Stimulated activated CD4-positive, alpha-beta T cell treated with anti-CD3 and anti-CD28 coated beads, TNF-alpha, amount 100 ng/mL, for 48 hours (primary cell): ENCODE measurements at places on chromosomes 6 and 20.

DNA sequence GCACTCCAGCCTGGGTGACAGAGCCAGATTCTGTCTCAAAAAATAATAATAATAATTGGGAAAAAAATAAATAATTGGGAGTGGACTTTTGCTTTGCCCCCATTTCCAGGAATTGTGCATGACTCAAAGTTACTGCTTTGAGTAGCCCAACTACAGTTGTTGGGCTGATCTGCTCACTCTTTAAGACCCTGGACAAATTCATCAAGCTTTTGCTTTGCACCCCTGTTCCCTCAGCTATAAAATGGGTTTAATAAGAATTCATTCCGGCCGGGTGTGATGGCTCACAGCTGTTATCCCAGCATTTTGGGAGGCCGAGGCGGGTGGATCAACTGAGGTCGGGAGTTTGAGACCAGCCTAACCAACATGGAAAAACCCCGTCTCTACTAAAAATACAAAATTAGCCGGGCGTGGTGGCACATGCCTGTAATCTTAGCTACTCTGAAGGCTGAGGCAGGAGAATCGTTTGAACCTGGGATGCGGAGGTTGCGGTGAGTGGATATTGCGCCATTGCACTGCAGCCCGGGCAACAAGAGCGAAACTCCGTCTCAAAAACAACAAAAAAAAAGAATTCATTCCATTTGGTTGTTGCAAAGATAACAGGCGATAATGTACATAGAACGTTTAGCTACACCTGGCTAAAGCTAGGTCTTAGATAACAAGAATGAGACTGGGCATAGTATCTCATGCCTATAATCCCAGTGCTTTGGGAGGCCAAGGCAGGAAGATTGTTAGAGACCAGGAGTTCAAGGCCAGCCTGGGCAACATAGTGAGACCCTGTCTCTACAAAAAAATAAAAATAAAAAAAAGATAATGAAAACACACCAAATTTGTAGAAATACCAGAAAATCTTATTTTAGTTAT, 87.9 kb upstream of the ZNF217 start:
- DNase-seq: no peak

GRCh38 chr20:10562899-10563298, 110.9 kb downstream of the JAG1 start:
- DNase-seq: no peak

GRCh38 chr6:21123507-21124436, 469.8 kb upstream of the SOX4 start:
- DNase-seq: no peak

- peak; percentile 80 for DNase-seq
These were observed 102.1 kb downstream of the TMEM242 start for GRCh38 chr6:157221049-157221816.

DNA sequence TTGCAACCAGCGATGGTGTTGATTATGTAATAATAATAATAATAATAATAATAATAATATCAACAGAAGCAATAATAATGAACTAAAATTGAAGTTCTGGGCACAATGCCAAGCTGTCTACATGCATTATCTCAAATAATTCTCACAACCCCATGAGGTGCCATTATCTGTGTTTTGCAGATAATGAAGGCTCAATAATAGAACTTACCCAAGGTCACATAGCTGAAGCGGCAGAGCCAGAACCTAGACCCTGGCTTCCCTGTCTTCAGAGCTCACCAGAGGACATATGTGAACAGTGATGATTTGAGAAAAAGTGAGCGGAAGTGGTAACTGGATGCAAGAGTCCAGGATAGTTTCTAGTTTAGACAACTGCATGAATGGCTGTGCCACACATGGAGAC, 91.0 kb downstream of the HIVEP1 start:
- DNase-seq: no peak

DNA sequence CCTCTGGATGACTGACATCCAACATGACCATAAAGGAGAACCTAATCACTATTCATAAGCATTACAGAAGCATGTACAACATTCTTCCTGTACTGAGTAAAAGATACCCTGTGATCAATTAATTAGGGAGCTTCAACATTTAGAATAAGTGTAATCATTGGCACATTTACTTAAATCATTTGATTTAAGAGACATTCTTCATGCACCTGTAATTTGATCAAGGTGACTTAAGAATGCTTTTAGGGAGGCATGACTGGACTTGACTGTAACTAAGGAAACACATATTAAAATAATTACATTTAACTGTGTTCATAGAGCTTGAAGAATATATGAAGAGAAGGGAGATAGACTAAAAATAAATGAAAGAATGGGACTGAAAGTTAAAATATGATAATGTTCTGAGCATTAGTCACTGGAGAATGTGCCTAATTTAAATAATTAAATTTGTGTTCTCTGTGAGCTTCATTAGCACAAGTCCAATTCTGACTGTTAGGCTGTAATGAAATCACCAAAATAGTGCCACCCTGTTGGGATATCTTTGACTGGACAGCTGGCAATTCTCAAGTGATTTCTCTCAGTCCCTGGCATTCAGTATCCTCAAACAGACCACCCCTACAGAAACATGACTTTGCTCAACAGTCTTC, 295.5 kb upstream of the ADGRB3 start:
- DNase-seq: no peak

DNA sequence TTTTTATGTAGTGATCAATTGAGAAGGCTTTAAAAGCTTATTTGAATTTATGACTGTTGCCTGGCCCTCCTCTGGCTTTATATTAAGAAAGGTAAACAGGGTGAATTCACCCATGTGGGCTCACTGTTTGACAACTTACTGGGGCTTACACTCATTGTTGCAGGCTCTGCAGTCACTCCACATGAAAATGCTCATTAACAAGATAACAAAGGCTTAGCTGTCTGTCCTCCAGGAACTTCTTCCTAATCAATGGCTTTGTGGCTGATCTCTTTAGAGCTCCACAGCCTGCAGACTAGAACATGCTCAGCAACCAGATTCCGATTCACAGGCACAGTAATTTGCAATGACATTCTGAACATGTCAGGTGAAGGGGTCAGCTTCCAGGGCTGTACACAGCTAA, 323.2 kb upstream of the MAN1A1 start:
- no peak for DNase-seq

DNA sequence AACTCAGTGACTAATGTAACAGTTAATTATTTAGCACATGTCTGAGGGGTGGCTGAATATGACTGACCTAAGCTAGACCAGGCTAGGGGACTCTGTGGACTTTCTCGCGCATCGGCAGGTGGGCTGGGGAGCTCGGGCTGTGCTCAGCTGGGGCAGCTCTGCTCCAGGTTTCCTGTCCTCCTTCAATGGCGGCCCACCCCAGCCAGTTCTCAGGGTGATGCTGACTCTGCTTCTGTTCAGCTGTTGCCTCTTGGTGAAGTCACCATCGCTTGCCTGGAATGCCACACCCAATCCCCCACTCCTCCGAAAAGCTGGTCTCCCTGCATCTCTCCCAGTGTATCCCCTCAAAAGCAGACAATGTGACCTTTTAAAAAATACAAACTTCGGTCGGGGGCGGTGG, 20.0 kb downstream of the PPP1R3G start:
- no peak for DNase-seq

- DNase-seq: no peak
These were observed 91.2 kb downstream of the LCA5 start for GRCh38 chr6:79446006-79446405.

- DNase-seq: no peak
These were observed 36.9 kb upstream of the SYNCRIP start for GRCh38 chr6:85679445-85680123.

DNA sequence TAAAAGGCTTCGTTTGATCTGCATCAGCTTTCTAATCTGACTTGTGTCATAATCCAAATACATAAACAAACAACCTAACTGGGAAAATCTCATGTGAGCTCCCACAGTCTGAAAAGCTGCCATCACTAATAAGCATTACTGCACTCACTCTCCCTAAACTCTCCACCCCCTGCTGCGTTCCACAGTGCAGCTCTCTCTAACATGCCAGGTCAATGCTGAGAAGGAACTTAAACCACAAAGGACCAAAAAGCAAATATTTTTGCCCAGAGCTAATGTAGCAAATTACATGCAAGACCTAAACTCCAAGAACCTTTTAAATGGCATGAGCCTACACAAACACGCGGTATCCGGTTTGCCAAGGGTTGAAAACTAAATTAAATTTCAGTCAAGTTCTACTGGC, 542.3 kb upstream of the JARID2 start:
- no peak for DNase-seq

DNA sequence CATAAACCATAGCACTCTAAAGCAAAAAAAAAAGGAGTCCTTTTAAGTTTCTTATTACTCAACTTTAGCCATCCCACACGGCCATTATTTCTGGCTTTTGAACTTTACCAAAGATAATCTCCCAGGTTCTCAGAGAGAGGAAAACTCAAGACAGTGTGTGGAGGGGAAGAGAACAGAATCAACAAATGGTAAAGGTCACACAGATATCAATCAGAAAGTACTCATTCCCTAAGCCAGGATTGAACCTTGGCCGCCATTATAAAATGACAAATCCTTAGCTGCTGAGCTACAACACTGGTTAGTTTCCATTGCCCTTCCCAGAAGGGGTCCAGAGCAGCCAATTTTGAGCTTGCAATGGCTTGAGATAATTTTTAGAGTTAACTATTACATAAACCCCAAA, 10.1 kb upstream of the TRIM38 start:
- no peak for DNase-seq

- no peak for DNase-seq
These were observed 2.8 kb downstream of the TMEM14C start for GRCh38 chr6:10725716-10726115.
